ENCODE measurements at places on chromosomes 1 and 21.
A peak's percentile ranks its signal among the peaks of the same experiment; 100 is the strongest.

DNA sequence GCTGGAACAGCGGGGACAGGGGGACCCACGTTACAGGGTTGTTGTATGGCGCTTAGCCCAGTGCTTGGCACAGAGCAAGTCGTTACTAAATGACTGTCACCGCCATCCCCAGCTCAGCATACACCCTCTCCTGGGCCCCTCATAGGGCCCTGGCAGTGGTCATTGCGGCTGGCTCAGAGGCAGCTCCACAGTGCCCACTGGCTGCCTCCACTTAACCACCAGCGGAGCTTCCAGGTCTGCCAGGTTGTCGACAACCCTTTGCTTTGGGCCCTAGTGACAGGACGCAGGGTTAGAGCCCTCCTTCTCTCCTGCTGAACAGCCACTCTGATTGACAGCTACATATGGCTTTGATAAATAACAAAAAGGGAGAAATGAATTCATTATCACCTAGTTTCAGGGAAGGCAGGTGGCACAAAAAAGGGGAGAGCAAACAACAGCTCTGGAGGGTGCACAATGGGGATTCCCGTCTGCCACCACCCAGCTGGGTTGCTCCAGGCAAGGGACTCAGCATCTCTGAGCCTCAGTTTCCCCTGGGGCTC lies 4.8 kb downstream of the EFHD2 start:
- DNase-seq, result no peak

GRCh38 chr21:32297449-32297848 lies 1.2 kb upstream of the MRAP start:
- DNase-seq, result no peak

DNA sequence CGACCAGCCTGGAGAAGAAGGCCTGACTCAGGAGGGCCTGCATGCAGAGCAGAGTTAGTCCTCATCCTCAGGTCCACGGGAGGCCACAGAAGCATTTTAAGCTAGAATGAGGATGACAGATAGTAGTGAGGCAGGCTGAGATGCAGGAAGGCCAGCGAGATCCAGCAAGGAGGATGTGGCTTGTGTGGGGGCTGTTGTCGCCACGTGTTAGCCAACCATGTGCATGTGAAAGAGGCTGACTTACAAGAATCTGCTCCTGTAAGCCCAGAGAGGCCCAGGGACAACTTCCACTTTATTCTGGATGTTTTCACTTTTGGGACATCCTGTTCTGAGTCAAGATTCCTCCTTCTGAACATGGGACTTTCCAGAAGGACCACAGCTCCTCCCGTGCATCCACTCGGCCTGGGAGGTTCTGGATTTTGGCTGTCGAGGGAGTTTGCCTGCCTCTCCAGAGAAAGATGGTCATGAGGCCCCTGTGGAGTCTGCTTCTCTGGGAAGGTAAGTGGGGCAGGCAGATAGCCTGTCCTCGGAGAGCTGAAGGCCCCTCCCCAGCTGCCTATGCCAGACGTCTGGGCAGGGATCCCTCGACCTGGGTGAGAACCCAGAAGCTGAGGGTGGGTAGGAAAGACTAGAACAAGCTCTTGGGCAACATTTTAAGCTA lies at the start of gene SLAMF8:
SLAMF8 (plus strand) TSS at position 433 of the 661 bp plus-strand sequence; CDS start at position 459, 26 bp downstream.
- DNase-seq, result no peak

DNA sequence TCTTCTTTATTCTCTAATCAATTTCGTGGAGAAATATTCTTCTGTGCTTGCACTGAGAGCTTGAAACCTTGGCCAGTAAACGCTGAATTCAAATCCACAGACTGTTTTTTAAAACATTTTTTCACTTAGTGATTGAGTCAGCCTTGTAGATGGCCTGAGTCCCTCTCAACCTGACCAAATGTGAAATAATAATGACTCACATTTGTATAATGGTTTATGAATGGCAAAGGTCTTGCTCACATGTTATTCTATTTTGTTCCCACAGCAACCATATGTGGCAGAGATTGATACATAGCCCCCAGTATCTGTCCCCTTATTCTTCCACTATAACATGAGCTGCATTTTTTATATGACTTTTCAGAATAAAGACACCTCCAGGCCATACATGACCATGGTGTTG lies 47.8 kb upstream of the CCDC190 start:
- DNase-seq, result no peak

- DNase-seq, result no peak
Measured at GRCh38 chr1:44240802-44241671, 27.8 kb downstream of the DMAP1 start.

GRCh38 chr1:169844941-169845608 lies 48.6 kb downstream of the SCYL3 start:
- no peak for DNase-seq

DNA sequence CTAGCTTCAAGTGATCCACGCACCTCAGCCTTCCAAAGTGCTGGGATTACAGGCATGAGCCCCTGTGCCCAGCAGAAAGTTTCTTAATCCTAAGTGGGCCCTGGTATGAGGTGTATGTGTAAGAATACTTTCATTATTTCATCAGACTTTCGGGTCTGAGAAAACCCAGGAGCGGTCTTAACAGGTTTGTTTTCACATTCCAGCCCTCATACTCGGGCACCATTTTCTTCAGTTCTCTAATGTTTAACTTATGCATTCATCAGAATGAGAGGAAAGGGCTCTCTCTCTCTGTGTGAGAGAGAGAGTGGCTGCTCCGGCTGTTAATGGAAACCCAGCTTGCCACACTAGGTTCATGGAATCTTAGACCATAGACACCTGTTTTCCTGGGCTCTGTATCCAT lies 4.2 kb upstream of the PADI1 start:
- DNase-seq, result no peak

GRCh38 chr1:51302746-51303145 lies 27.6 kb downstream of the TTC39A start:
- no peak for DNase-seq

- DNase-seq, result no peak
Measured at GRCh38 chr1:150225546-150225945, 10.4 kb downstream of the ANP32E start.

- DNase-seq, result peak; percentile 50
Measured at GRCh38 chr21:32520875-32521735, 64.2 kb downstream of the TCP10L start.

DNA sequence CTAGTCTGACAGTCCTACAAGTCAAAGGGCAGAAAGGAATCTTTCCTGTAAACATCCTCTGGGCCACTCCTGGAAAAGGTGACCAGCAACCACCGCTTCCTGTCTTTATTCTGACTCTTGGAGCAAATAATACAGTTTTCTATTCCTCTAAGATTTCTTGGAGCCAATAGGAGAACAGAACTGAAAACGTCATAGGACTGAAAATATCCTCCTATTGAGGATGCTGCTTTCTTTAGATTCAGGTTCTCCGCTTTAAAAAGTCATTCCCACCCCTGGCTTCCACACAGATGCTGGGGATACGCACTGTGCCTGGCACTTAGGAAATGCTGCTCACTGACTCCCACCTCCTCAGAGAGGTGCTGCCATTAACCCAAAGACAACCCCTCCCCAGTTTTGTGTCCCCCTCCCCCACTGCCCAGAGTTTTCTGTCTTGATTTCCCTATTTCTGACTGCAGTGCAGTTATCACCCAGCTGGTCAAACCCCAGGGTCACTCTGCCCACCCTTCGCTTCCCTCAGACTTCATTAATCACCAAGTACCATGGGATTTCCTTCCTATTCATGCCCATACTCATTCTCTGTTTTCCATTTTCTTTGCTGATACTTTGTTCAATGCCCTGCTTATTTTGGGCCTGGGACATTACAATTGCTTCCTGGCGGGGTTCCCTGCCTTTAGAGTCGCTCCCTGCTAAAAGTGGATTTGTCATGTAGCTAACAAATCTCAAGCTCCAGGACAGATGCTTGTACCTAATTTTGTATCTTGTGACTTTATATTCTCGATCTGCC lies 82.1 kb upstream of the ARHGAP29 start:
- no peak for DNase-seq

GRCh38 chr1:238658763-238659162 lies 727.6 kb upstream of the CHRM3 start:
- DNase-seq, result no peak

DNA sequence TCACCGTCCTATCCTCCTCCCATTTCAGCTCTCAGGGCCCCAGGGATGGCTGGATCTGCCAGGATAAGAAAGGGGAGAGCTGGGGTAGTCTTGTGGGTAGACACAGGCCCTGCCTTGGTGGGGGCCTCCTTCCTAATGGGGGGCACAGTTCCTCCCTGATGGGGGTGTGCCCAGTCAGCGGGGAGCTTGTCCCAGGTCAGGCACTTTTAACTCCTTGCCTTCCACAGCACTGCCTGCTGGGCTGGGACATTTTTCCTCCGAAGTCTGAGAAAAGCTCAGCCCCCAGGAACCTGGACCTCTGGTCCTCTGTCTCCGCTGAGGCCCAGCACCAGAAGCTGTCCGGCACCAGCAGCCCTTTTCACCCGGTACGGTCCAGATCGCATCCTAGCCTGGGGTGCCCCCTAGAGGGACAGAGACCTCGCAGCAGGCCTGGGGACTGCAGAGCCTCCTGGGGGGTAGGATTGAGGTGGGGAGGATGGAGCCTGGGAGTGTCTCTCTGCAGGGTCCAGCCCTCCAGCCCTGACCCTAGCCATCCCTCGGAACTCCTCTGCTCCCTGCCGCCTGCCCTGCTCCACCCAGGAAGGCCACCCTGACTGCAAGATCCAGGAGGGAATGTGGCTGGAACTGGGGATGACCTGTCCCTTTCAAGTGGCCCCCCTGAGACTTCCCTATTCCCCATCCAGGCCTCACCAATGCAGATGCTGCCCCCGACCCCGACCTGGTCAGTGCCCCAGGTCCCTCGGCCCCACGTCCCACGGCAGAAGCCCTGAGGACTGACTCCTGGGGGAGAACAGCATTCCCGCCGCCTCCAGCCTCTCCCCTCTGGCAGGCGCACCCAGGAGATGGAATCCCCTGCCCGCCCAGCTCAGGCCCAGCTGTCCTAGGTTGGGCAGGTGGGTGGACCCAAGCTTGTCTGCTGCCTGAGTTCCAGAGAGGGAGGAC lies 12.0 kb downstream of the MIIP start:
- no peak for DNase-seq

- no peak for DNase-seq
Measured at GRCh38 chr1:66206563-66207144, 327.3 kb upstream of the SGIP1 start.

DNA sequence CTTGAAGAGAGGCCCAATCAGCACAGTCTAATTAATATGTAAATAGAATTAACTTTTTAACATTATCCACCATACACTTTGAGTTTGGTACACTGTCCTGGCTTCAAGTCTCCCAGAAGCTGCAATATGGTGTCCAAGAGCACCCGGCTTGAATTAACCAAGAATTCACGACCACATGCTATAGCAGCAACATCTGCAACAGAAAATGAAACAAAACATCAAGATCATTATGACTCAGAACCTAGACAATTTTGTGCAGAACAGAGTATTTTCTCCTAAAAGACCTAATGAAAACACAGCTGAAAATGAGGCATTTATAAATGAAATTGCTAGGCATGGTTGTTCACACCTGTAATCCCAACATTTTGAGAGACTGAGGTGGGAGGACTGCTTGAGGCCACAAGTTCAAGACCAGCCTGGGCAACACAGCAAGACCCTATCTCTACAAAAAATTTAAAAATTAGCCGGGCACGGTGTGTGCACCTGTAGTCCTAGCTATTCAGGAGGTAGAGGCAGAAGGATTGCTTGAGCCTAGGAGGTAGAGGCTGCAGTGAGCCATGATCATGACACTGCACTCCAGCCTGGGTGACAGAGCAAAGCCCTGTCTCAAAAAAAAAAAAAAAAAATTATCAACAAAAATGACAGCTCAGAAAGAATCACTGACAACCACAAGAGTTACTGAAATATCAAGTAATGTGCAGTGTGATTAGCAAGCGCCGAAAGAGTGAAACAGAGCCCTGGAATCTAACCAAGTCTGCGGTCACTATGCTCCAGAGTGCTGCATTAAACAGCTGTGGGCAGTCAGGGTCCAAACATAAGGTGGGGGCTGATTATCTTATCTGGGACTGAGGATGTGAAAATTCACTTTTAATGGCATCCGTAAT lies 45.3 kb downstream of the HSF2BP start:
- no peak for DNase-seq

- DNase-seq, result no peak
Measured at GRCh38 chr1:117683571-117684285, 77.9 kb downstream of the TENT5C start.

All from LoVo (cell line).